ENCODE measurements at places on chromosomes 4 and X.

DNA sequence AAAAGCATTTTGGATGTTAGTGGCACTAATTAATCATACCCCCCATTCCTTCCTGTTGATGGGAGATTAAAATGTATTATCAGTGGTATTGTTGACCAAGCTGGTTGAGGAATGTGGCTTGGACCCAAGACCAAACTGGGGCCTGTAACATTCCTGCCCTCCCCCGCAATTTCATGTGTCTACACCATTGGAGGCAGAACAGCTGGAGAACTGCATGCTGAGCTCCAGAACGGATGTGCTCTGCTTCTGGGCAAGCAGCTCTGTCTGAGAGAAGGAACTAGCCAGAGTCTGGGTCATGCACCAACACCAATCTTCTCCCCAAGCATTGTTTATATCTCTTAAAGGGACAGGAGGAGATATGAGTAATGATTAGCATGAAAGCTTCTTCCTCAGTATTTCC, 185.5 kb downstream of the CEP135 start:
- DNase-seq = no peak

- no peak for DNase-seq
Observed at GRCh38 chr4:94500685-94501084, 48.9 kb downstream of the PDLIM5 start.

DNA sequence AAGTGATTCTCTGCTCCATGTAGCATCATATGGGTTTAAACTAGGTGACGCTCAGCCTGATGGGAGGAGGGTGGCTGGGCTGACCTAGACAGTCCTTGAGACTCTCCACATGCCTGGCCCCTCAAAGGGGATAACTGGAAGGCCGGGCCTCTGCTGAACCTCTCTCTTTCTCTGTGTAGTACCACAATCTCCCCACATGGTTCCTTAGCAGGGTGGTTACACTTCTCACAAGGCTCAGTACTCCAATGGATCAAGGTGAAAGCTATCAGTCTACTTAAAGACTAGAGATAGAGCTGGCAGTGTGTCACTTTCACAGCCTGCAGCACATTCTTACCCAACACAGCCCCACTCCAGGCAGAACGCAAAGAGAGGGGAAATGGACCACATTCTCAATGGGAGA, 80.4 kb downstream of the LDB2 start:
- no peak for DNase-seq

- no peak for DNase-seq
Observed at GRCh38 chrX:57573754-57574153, 18.1 kb upstream of the ZXDB start.

DNA sequence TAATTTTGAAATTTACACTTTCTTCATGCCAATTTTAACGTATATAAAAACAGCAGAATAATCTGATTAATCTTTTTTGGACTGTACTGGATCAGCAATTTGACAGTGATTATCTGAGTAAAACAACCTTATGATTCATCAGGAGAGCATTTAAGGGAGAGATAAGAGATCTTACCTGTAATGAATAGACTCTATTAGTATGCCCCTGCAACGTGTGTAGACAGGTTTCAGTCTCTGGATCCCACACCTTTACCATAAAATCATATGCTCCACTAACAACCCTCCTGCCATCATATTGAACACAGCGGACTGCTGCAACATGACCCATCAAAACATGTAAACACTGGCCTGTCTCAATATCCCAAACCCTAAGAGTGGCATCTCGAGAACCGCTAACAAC, 210.1 kb downstream of the FBXW7 start:
- DNase-seq = no peak

DNA sequence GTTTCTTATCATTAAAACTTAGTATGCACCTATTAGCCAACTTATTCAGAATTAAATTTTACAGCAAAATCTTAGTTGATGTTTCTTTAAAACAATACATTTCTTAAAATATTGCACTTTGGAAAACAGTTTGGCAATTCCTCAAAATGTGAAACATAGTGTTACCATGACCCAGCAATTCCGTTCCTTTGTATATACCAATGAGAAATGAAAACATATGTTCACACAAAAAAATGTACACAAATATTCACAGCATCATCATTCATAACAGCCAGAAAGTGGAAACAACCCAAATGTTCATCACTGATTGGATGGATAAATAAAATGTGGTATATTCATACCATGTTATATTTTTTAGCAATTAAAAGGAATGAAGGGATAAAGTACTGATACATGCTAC, 50.2 kb downstream of the WDR44 start:
- no peak for DNase-seq

DNA sequence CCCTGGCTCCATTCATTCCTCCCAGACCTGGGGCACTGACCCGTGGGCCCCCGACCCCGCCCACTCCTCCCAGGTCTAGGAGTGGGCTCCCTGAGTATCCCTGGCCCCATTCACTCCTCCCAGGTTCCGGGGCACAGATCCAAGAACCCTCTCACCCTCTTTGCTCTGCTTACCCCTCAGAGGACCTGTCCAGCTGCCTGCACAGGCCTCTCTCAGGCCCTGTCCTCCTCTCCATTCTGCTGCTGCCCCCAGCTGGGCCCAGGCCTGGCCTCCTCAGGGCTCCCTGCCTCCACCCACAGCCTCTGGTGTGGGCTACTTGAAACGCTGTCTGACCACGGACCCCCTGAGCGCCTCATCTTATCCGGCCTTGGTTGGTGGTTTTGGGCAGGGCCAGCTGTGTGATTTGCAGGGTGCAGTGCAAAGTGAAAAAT, 217.7 kb upstream of the PSAPL1 start:
- DNase-seq = no peak

- no peak for DNase-seq
Observed at GRCh38 chr4:3329887-3330286, 37.1 kb downstream of the RGS12 start.

DNA sequence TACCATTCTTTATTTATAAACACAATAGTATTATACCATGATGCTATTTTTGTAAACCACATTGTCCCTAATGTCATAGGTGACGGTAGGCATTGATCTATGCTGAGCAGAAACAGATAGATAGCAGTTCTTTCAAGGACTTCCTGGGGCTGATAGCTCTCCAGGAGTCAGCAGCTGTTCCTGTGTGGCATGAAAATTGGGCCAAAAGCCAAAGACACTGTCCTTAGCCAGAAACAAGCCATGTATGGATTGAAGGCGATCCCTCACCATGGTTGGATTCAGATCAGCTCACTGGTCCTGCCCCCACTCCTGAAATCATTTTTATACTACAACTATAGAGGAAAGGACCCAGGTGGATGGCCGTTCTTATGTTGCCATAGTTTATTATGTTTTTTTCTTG, 53.6 kb downstream of the DDX60 start:
- DNase-seq = no peak

DNA sequence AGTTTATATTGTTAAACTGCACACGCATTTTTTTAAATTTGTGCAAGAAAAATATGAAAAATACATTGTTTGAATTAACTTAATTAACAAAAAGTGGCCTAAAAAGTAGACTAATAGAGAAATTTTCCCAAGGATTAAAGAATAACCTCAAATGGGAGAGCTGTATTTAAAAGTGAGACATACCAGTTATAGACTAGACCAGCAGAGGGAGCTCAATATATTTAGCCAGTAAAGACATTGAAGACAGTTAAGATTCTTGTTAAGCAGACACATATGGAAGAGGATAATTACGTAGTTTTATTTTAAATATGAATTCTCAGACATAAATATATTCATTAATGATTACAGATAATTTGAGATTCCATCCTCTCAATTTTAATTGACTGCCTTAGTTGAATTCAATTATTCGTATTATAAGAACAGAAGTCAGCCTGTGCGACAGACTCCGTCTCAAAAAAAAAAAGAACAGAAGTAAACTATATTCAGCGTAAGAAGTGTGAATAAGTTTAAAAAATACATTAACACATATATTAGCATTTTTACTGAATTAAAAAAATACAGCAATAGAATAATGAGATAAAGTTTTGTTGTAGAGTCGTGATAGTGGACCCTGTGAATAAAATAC, 64.8 kb downstream of the GLRA3 start:
- no peak for DNase-seq

- DNase-seq = no peak
Observed at GRCh38 chrX:45601052-45601451, 400.4 kb upstream of the DIPK2B start.

DNA sequence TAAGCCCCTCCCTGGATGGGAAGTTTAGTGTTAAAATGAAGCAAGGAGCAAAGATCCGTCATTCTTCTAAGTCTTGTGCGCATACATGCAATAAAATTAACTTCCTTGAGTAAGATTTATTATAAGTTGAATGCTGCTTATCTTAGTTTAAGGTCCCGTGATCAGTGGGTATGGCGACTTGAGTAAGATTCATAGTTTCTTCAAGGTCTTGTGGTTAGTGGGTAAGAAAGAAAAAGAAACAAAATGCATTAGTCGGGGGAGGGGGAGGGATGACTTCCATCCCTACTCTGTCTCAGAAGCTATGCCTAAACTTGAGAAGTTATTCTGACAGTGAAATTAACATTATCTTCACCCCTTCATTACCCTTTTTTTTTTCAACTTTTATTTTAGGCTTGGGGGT, 127.3 kb upstream of the MAGEB16 start:
- no peak for DNase-seq

GRCh38 chr4:74376888-74377483, 12.0 kb downstream of the EREG start:
- DNase-seq = no peak

- no peak for DNase-seq
Observed at GRCh38 chr4:37431417-37431743, 186.8 kb downstream of the NWD2 start.

- DNase-seq = no peak
Observed at GRCh38 chr4:160701671-160702070, 1462.1 kb downstream of the FSTL5 start.

DNA sequence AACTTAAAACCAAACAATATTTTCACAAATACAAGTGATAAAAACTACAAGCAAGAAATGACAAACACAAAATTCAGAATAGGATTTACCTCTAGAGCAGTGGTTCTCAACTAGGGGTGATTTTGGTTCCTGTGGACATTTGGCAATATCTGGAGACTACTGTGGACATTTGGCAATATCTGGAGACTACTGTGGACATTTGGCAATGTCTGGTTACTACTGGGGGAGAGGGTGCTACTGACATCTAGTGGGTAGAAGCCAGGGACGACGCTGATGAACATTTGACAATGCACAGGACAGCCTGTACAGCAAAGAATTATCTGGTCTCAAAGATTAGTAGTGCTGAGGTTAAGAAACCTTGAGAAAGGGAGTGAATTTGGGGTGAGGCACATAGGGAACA, 169.8 kb downstream of the CLCN4 start:
- no peak for DNase-seq

DNA sequence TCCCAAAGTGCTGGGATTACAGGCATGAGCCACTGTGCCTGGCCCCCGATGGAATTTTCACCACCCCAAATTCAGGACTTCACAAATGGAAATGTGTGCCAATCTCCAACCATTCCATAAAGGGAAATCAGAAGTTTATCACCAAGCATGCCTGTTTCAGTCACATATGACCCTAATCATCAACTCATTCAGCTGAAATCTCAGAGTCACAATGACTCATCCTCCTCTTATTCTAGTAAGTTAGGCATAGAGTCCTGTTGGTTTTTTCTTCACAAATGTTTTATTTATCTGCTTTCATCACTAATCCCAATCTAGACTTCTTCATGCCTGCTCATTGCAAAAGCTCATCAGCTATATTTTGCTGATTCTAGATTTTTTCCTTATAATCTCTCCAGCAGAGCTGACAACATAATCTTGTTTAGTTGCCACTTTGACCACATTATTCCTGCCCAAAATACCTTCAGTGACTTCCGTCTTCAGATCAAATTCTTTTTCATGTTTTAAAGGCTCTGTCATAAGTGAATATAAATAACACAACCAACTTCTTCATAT, 83.3 kb downstream of the SLC7A11 start:
- no peak for DNase-seq

- DNase-seq = no peak
Observed at GRCh38 chrX:138847930-138848329, 136.4 kb upstream of the FGF13 start.

DNA sequence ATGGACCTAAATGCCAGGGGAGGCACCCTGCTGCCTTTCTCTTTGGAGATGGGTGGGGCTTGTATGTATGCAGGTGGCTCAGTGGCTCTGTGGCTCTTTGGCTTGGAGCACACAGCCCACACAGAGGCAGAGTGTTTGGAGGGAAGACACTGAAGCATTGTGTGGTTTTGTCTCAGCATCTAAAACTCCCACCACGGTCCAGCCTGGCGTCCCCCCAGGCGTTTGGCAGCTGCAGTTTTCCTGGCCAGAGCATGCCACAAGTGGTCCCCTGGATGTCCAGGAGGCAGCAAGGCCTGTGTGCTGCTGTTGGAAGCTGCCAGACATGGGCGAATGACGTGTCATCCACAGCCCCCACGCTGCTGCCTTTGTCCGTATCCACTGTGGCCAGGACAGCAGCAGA, 32.2 kb upstream of the PSAPL1 start:
- DNase-seq = no peak

GRCh38 chr4:140800666-140801065, 44.5 kb upstream of the TBC1D9 start:
- no peak for DNase-seq

DNA sequence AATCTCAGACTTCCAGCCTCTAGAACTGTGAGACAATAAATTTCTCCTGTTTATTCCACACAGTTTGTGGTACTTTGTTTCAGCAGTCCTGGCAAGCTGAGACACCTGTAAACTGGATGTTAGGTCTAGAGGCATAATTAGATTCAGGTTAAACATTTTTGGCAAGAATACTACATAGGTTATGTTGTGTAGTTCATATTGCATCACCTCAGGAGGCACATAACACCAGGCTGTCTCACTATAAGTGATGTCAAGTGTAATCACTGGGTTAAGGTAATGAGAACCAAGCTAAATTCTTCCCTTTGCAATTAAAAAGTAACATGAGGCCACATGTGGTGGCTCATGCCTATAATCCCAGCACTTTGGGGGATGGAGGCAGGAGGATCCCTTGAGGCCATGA, 214.2 kb downstream of the ZNF674 start:
- no peak for DNase-seq

GRCh38 chr4:54802336-54802735, 144.6 kb downstream of the KIT start:
- DNase-seq = no peak

DNA sequence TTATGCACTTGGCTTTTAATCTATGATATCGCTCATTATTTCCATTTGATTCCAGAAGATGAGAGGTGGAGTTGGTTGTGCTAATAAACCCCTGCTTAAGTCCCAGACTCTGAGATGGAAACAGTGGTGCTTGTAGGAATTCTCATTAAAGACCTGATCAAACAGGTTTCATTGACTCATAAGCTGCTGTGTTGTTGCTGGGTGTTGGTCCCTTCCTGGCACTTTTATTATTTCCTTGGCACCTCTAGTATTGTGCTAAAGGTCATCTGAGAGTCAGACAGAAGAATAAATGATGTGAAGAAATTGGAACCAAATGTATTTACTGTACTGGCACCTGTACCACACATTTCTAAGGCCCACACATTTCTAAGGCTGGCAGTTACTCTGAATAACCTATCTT, 544.7 kb upstream of the NR3C2 start:
- DNase-seq = no peak

GRCh38 chrX:130828641-130829040, 74.4 kb downstream of the ENOX2 start:
- no peak for DNase-seq
